ENCODE measurements at places on chromosomes 7 and 10.

DNA sequence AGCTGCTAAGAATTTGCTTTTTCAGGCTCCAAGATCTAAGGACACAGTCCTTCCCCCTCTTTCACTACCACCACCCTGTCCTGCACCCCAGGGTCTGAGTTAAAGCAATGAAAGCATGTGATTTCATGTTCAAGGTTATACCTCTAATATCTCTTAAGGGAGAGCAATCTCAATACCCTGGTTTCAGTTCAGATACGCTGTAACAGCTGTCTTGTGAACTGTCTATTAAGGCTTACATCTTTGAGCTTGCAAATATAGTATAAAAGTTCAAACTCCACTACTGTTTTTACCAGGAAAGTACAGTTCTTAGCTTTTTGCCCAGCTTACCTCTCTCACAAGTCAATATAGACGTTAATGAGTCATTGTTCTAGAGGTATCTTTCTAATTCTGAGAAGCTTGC lies 2.6 kb downstream of the CPVL start:
- no peak for DNase-seq

- peak; percentile 48 for DNase-seq
Measured at GRCh38 chr10:101693651-101693977, 1.4 kb downstream of the FBXW4 start.

- no peak for DNase-seq
Measured at GRCh38 chr7:36186359-36187121, 33.5 kb downstream of the EEPD1 start.

DNA sequence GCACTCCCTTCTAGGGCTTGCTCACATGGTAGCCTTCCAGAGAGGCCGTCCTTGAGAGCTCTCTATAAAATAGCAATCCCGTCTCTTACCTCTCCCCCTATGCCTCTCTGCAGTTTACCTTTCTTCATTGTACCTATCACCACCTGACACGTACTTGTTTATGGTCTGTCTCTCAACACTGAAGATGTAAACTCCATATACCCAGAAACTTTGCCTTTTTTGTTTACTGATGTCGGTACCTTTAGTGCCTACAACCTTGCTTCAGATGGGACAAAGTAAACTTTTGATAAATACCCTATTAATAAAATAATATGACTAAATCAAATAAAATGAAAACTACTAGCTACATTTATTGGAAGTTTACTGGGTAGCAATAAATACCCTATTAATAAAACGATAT lies 220.6 kb downstream of the GPAM start:
- DNase-seq: no peak

DNA sequence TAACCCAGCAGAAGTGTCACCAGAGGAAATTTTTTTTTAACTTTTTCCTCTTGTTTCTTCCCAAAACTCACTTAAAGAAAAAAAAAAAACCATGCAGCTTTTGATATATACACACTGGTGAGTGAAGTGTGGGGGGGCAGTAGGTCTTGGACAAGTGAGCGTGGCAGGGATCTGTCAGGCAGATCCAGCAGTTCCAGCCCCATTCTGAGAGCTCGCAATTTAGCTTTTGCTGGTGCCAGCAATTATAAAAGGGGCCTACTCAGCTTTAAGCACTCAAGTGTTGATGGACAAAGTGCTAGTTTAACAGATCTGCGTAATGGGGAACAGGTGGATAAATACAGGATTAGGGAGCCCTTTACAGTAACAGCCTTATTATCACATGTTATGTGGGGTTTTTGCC lies 619.2 kb upstream of the GALNT17 start:
- DNase-seq: no peak

GRCh38 chr10:119521443-119522204 lies 20.9 kb downstream of the RGS10 start:
- no peak for DNase-seq

DNA sequence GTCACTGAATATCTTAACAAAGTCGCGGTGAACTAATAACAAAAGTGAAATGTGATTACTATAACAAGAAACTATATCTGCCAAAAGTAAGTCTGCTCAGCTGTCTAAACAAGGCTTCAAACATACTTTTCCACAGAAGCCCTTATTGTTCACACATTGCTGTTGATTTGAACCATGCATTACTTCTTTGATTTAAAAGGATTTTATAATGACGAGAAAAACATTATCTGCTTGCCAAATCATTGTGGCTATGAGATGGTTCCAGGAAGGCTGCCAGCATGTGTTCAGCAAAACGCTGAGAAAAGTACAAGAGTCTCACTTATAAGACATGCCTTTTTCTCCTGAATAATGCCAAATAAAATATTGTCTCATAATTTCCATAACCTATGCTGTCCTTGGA lies 24.4 kb downstream of the RNF133 start:
- DNase-seq: peak; percentile 26

DNA sequence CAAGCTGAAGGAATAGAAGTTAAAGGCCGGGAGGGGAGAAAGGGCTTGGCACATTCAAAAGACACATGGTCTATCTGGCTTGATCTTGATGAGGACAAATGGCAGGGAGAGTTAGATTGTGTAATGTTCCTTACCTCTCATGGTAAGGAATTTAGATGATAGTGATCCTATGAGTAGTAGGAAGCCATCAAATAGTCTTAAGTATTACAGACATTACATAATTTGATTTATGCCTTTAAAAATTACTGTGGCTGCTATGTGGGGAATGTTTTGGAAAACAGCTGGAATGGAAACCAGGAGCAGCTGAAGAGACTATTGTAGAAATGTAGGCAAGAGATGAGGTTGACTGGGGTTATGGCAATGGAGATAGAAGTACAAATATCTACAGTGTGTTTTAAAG lies 351.3 kb upstream of the BMPER start:
- DNase-seq: no peak

DNA sequence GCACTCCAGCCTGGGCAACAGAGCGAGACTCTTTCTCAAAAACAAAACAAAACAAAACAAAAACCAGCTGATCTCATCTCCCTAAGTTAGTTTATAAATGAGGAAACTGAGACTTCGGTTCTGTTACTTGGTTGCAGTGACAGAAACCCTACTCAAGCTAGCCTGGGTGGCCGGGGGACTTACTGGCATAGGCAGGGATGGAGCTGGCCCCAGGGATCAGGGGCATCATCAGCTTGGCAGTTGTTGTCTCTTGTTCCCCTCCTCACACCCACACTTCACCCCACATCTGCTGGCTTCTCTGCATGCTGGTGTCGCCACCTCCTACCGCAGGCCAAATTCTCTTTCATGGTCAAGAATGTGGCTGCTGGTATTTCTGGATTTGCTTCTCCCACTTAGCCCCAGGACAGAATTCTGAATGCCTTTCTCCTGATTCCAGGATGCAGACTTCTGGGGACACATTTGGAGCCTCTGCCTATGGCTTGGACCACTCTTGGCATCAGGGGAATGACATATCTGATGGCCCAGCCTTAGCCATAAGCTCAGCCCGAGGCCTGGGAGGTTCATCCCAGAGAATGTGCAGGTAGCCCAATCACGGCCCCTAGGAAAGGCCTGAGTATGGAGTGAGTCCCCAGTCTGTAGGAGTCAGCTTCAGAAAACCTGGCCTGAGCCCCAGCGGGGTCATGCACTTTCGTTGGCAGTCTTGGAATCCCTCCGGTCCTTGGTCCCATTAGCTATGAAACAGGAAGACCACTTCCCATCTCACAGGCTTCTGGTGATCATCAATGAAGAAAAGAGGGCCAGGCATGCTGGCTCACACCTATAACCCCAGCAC lies 41.6 kb upstream of the CTBP2 start:
- no peak for DNase-seq

DNA sequence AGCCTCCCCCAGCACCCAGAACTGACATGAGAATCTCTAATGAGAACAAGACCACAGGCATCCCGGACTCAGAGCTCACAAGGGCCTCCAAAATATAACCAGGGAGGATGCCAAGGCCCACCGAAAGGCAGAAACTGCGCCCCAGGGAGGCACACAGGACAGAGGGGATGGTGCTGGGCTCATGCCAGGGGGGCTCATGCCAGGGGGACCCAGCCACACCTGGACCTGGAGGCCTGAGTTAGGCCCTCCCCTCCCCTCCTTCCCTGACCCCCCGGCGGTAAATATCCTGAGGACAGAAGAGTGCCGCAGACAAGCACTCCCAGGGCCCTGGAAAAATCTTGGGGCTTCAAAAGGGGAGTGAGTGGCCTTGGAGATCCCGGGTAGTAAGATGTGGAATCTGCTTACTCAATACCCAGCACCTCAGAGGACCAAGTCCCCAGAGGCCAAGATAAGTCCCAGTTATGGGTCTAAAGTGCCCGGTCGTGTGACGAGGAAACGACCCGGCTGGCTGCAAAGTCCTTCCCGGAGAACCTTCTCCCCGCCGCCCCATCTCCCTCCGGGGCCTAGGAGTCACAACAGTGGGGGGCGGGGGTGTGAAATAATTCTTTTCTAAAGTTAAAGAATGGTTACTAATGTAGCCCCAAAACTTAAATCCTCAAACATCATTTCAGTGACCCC lies 11.9 kb downstream of the PDGFA start:
- DNase-seq: no peak

GRCh38 chr10:49611816-49612512 lies 1.9 kb downstream of the SLC18A3 start:
- DNase-seq: no peak

- DNase-seq: peak; percentile 2
Measured at GRCh38 chr10:70940834-70941568, 52.6 kb upstream of the PCBD1 start.

- no peak for DNase-seq
Measured at GRCh38 chr7:116731445-116732335, 59.7 kb downstream of the MET start.

DNA sequence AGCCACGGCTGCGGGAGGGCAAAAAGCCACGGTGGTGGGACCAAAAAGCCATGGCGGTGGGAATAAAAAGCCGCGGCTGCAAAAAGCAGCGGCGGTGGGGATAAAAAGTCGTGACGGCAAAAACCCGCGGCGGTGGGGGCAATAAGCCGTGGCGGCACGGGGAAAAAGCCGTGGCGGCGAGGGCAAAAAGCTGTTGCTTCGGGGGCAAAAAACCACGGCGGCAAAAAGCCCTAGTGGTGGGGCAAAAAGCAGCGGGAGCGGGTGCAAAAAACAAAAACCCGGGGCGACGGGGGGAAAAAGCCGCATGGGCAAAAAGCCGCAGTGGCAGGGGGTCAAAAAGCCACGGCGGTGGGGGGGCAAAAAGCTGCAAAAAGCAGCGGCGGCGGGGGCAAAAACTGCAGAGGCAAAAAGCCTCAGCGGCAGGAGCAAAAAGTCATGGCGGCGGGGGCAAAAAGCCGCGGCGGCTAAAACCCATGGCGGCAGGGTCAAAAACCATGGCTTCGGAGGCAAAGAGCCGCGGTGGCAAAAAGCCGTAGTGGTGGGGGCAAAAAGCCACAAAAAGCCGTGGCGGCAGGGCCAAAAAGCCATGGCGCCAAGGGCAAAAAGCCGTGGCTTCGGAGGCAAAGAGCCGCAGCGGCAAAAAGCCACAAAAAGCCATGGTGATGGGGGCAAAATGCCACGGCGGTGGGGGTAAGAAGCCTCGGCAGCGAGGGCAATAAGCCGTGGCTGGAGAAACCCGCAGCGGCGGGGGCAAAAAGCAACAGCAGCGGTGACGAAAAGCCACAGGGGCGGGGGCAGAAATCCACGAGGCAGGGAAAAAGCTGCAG lies 525.8 kb downstream of the ZNF33B start:
- no peak for DNase-seq

GRCh38 chr7:15889507-15889906 lies 203.0 kb upstream of the MEOX2 start:
- DNase-seq: no peak

DNA sequence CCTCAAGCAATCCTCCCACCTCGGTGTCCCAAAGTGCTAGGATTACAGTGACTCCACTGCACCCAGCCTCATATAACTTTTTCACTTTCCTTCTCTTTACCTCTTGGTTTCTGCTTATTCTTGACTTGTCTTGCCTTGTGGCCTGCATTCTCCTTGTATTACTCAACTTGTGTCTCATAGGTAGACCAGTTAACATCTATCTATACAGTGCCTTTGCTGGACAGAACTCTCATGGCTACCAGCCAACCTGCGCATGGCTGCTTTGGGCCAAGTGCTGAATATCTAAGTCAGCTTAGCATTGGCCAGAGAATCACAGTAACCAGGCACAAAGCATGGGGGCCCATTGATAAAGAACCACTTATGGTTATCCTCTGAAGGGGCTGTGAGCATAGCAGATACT lies 42.6 kb upstream of the ZNRF2 start:
- DNase-seq: no peak

- DNase-seq: no peak
Measured at GRCh38 chr10:104505521-104506042, 135.5 kb upstream of the SORCS3 start.

DNA sequence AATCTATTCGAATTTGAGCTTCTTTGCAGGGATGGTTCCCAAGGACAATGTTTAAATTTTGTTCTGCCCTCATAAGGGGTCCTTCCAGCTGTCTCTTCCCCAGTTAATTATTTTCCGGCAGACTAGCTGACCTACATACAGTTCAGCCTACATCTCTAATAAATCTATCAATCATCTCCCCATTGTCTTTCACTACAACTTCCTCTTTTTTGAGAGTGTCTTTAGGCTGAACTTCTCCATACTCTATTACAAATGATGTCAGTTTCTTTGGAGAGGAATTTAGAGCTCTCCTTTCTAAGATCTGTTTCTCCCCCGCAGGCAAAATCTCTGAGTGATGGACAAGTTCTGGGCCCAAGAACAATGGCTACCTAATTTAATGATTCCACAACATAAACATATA lies 122.2 kb downstream of the PCLO start:
- DNase-seq: no peak

DNA sequence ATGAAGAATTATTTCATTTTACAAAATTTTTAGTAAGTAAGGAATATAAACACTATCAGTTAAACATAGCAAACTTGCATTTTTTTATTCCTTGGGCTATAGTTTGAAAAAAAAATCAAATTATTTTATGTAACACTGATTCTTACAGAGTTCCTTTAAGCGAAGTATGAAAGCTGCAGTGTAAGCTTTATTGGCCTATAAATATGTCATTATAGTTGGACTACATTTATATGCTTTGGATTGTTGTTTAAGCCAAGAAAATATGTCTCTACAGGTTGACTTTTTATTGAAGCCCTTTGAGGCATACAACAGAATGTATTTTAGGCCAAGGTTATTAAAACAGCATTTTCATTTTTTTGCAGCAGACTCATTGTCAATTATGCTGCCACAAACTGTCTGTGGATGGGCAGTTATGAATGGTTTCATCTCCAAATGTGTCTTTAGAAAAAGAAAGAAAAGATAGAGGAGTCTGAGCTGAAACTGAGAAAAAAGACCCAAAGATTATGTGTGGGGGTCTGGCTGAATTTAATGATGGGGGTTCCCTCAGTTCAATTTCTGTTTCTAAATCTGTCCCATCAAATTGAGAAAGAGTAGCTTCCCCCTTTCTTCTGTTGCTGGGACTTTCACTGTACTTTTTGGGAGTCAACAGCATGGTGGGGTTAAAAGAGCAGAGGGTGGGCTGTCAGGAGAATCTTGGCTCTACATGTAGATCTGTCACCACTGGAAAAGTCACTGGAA lies 43.1 kb downstream of the ARID5B start:
- no peak for DNase-seq

GRCh38 chr10:94225589-94225988 lies 137.2 kb downstream of the NOC3L start:
- no peak for DNase-seq

DNA sequence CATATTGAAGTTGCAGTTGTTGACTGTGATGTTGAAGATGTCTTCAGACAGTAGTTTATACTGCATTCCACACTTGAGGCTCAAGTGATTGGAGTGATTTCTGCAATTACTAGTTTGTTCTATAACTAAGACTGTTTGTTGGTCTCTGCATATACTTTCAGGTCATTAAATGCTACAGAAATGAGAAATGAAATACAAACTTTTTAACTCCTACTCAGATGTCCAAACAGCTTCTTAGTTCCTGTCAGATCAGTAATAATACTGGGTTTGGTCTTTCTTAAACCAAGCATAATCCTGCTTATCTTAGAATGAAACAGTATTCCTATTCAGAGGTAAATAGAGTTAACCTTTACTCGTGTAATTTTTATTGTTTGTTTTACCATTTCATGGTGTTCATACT lies 115.9 kb downstream of the CCNY start:
- no peak for DNase-seq

Measured in NCI-H345 (cell line).